Stimulated activated CD8-positive, alpha-beta memory T cell treated with anti-CD3 and anti-CD28 coated beads, Interleukin-7, amount 100 ng/mL, for 1 hour (primary cell): ENCODE measurements at places on chromosomes 1 and 21.

DNA sequence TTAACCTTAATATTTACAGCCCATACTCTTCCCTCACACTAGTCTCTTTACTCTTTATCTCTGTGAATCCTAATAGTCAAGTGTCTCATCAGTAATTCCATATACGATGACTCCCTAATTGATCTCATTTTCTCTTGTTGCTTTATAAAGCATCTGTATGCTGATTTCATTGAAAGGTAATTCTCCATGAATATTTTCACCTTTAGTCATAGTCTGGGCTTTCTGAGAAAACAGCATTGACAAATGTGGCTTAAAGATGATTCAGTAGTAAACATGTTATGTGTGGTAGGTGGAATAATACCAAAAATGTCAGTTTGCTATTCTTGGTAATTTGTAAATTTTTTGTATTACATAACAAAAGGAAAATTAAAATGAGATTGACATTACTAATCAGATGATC, 1176.5 kb downstream of the NCAM2 start:
- no peak for DNase-seq

- peak; percentile 49 for DNase-seq
Measured at GRCh38 chr1:155193275-155193990, 14.3 kb downstream of the THBS3 start.

- DNase-seq: no peak
Measured at GRCh38 chr1:181010789-181011188, 11.9 kb downstream of the STX6 start.

GRCh38 chr1:2372551-2373490, 18.5 kb downstream of the MORN1 start:
- no peak for DNase-seq

DNA sequence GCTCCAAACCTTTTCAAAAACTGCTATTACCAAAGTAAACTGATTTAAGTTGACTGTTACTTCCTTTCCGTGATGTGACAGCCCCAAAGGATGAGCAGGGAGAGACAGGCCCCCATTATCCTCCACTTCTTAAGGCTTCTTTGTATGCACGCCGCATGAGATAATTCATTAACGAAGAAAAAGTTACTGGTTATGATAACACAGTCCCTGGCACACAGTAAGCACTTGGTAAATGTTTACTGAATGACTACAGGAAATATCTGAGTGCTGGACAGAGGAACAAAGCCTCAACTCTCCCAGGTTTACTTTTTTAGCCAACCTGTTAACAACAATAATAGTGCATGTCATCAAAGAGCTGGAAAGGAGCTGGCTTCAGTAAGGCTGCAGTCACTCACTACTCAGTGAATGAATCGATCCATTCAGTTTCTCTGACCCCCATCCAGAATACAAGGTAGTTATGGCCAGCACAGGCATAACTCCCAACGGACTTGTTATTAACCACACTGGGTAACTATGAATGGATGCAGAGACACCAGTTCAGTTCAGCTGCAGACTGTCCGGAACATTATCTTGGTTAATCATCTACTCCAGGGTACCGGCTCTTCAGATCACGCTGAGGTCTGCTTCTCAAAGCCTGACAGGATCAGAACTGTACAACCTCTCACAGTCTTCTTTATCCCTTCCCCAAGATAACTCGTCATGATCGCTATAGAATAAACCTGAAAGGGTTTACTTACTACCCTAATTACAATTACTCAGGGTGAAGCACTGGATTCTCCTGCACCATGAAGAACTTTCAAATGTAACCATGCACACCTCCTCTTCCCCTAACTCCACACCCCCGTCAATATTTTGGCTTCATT, 58.3 kb downstream of the TGFBR3 start:
- no peak for DNase-seq

DNA sequence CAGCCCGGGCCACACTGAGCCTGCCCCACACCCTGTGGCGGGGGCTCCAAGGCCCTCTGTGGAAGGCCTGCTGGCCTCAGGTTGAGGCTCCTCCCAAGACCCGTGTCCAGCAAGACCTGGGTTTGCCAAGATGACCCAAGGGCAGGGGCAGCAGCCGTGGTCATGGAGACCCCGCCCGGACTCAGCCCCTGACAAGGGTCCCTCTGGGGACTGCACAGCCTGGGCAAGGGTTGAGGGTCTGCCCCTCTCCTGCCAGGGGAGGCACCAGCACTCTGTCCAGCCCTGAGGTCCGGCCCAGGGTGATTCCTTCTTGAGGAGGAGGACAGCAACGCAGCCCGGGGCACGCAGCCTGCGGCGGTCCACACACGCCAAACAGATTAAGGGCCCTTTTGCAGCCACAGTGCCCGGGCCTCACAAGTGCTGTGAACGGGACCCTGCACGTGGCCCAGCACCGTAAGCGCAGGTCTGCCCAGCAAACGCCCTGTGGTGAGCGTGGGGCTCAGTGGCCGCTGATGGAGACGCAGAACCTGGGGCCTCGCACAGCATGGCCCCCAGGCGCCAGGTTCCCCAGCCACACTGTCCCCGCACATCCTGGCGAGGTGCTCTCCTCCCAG, 3.4 kb downstream of the SPATC1L start:
- DNase-seq: no peak

- no peak for DNase-seq
Measured at GRCh38 chr1:162538815-162539431, 22.6 kb upstream of the UAP1 start.

DNA sequence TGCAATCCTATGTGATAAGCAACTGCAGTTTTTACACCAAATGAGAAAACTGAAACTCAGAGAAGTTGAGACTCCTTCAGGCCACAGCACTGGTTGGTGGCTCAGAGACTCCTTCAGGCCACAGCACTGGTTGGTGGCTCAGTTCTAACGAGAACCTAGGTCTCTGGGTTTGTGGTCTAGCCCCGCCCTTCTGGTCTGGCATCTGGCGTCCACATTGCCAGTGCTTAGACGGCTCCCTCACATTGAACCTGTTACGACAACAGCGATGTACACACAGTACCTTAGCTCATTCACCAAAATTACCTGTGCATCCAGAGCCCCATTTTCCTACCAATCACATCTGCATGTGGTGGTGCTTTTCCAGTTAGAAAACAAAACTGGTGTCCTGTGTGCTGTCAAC, 66.1 kb downstream of the NID1 start:
- peak; percentile 9 for DNase-seq

- no peak for DNase-seq
Measured at GRCh38 chr1:204112876-204113730, 38.7 kb downstream of the ETNK2 start.

GRCh38 chr1:6129313-6129712, 50.8 kb downstream of the CHD5 start:
- DNase-seq: no peak

GRCh38 chr1:220976390-220976789, 97.1 kb downstream of the HLX start:
- no peak for DNase-seq

GRCh38 chr21:38299671-38300070, 42.9 kb downstream of the KCNJ15 start:
- no peak for DNase-seq

GRCh38 chr1:116948046-116948445, 38.3 kb downstream of the PTGFRN start:
- no peak for DNase-seq

GRCh38 chr1:6870571-6870970, 85.3 kb downstream of the CAMTA1 start:
- no peak for DNase-seq

DNA sequence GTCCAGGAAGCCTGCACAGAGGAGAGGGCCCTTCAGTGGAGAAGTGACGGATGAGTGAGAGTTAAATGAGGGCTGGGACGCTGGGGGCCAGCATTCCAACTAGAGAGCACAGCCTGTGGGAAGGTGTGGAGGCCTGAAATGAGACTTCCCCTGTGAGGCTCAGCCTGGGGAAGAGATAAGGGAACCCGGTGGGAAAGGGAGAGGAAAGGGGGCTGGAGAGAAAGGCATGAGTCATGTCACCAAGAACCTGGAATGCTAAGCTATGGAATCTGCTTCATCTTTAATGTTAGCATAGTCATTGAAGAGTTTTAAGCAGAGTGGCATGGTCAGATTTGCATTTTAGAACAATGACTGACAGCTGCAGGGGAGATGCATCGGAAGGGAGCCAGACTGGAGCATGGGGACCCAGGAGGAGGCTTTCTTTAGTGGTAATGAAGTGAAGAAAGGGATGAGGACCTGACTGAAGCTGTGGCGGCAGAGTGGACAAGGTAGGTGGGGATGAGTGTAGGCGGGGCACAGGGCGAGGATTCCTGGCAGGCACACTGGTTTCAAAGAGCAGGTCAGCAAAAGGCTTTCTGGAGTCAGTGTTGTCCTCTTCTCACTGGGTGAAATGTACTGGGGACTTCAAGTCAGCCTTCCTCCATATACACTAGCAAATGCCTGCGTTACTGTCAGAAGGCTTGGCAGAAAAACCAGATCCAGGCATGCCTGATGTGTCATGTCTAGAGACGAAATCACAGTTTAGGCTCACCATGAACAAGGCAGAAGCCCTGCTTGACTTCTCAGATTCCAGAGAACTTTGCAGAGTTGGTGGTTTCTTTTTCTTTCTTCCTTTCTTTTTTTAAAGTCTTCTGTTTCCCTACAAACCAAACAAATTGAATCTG, 8.0 kb downstream of the RGL1 start:
- DNase-seq: no peak

DNA sequence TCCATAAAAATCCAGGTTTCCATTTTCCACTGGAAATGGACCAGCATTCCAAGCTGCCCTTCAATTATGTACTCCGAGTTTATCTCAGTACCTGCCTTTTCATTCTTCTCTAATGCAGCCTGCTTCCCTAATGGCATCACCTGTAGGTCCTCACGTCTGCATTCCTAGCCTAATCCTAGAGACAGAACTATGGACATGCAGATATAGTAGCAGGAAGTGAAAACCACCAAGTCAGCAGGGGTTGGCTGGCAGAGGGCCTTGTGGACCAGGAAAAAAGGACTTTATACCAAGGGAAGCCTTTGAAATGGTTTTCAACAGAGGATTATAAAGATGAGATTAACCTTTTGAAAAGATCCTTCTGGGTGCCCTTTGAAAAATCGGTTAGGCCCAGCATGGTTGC, 135.7 kb upstream of the L1TD1 start:
- DNase-seq: no peak

DNA sequence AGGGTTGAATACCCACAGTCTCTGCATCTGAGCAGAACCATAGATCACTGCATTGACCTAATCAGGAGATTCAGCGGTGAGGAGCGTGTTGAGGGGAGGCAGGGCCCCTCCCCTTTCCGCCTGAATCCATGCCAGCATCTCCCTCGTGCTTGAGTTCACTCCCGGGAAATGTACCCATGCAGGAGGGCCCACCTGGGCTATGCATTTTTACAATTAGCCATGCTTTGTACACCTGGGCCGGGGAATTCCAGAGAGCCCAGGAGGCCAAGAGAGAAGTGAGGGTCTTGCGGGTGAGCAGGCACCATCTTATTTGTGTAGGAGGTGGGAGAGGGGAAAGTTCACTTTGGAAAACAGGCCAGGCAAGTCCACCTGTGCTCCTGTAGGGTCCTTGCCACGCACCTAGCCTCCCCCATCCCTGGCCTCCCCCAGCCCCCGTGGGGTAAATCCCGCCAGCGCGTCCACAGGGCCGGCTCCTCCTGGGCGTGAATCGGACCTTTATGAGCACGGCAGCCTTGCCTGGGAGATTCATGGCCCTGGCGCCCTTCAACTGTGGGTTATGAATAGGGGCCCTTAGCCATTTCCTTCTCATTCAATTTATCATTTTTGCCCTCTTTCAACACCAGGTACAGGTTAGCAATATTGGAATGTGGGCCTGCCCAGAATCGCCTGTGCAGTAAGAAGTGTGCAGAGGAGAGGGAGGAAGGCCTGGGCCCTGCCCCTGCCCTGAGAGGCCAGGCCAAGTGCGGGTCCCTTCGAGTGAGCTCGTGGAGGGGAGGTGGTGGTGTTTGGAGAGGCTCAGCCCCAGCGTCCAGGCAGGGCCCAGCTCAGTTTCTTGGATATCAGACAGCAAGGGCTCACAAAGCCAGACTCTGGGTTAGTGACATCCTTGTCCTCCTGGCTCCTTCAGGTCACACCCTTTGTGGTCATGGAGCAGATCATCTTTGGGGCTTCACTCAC, 84.4 kb upstream of the ACTRT2 start:
- DNase-seq: no peak

DNA sequence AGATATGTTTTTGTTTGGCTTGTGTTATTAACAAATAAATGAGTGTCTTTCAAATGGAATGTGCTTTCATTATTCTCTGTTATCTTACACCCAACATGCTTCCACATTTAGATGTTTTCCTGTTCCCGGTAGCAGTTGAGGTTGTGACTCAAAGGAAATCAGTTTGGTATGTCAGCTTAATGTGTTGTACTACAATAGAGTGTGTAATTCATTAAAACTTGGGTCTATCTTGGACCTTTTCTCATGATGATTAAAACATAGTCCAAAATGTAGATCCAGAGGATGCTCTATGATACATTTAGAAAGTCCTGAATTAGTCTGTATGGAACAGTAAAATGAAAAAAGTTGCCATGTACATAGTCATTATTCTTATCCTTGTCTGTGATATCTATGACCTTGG, 26.7 kb downstream of the RTCA start:
- DNase-seq: no peak

DNA sequence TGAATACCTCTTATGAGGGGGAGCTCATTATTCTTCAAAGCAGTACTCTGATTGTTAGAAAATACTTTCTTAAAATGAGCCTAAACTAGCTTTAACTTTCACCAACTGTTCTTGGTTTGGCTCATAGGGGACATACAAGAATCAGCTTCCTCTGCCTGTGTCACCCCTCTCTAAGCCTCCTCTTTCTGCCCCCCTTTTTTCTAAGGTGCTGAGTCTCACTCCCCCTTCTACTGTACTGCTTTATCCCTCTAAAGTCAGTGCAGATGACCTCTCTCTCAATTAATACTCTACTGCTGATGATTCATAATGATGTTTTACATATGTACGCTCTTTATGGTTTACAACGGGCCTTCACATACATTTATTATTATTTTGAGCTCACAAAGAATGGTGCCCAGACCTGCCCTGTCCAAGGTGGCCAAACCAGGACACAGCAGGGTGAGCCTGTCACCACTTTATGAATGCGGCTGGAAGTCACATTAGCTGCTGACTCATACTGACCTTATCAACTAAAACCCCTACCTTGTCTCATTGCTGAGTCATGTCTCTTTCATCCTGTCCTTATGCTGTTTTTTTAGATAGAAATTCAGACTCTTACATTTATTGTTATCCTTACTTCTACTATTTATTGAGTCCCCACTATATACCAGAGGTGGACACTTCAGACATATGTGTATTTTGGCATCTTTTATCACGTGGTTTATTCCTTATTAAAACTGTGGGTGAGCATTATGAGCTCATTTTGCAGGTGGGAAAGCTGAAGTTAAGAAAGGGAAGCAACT, 126.9 kb downstream of the RNF220 start:
- no peak for DNase-seq

GRCh38 chr1:195345149-195345548, 1263.1 kb downstream of the KCNT2 start:
- DNase-seq: no peak

- no peak for DNase-seq
Measured at GRCh38 chr21:14477841-14478240, 68.3 kb downstream of the SAMSN1 start.

- DNase-seq: no peak
Measured at GRCh38 chr1:29643281-29643680, 407.0 kb downstream of the PTPRU start.

- DNase-seq: no peak
Measured at GRCh38 chr1:197222025-197222685, 45.9 kb upstream of the CRB1 start.

- DNase-seq: no peak
Measured at GRCh38 chr1:174789399-174789798, 210.3 kb upstream of the CACYBP start.
